Bladder microvascular endothelial cell (primary cell): ENCODE measurements at places on chromosomes 16 and 17. TPM values are rescaled to one million over a fixed set of nuclear protein-coding genes. Genes with fewer than 3 reads are reported as not detected.

GNG13 gene
- not detected in 2 replicates for total RNA-seq

TMEM204 gene
- 57.5 and 67.7 TPM in 2 replicates for total RNA-seq

CMTM4 gene
- 5.5 and 11.0 TPM in 2 replicates for total RNA-seq

LGALS9B gene
- total RNA-seq, result not detected in 2 replicates

BCL6B gene
- total RNA-seq, result 68.6 and 99.3 TPM in 2 replicates

CHST4 gene
- total RNA-seq, result not detected in 2 replicates

MYH1 gene
- not detected in 2 replicates for total RNA-seq

ICAM2 gene
- total RNA-seq, result 398 and 432 TPM in 2 replicates

TBX6 gene
- total RNA-seq, result 0.16 and 0.19 TPM in 2 replicates

HS3ST4 gene
- total RNA-seq, result not detected in 2 replicates

KRTAP3-1 gene
- not detected in 2 replicates for total RNA-seq

SLC16A6 gene
- 0.32 and 1.8 TPM in 2 replicates for total RNA-seq

CDH11 gene
- 8.7 and 15.4 TPM in 2 replicates for total RNA-seq
